ENCODE measurements at places on chromosomes 6 and 20.

GRCh38 chr6:50862176-50862575 lies 43.5 kb downstream of the TFAP2B start:
- no peak for DNase-seq

DNA sequence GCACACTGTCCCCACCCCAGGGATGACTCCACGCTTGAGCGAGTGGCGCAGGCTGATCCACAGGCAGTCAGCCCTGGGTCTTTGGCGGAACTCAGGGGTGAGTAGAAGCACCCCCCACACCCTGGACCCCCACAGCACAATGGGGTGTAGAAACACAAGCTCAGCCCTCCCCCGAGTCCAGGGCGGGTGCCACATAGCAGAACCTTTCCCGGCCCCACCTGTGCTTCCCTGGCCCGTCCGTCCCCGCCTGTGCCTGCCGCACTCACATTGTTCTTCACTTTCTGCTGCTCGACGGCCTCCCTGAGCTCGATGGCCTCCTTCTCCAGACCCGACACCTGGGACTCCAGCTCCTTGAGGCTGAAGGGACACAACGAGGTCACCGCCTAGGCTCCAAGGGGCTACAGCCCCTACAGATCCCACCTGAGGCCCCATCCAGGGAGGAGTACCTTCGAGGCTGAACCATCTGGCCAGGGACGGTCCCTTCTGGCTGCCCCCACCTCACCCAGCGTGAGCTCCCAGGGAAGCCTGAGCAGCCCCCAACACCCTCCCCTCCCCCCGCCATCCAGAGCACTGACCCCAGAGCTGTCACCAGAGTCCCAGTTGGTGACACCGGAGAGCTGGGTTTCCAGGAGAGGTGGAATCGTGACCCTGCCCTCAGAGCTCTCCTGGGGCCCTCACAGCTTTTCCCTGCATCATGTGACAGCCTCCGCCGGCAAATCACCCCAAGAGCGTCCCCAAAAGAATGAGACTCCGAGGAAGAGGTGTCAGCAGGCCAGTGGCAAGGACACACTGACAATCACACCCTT lies 55.6 kb downstream of the DSTN start:
- no peak for DNase-seq

DNA sequence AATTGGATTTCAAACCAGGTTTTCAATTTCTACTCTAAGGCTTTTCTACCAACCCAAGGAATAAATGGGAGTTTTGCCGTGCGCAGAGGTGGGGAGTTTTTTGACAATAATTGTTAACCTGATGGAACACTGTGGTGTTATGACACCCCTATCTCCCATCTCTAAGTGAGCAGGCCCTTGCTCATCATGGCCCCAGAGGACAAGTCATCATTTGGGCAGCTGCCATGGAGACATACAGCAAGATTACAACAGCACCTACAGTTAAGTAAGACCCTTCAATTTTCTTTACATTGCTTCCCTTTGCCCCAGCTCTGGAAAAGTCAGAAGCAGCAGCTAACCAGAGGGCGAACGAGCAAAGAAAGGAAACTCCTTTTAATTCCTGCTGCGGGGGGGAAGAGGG lies 54.3 kb downstream of the ADGRF5 start:
- no peak for DNase-seq

GRCh38 chr6:165015676-165016075 lies 293.7 kb downstream of the C6orf118 start:
- no peak for DNase-seq

- DNase-seq: no peak
These were observed 493.4 kb upstream of the EYS start for GRCh38 chr6:66200390-66200789.

- DNase-seq: no peak
These were observed 59.6 kb downstream of the NFATC2 start for GRCh38 chr20:51482836-51483473.

- DNase-seq: no peak
These were observed 8.5 kb upstream of the DDX27 start for GRCh38 chr20:49210757-49211110.

Measured in BJ (cell line).